Right atrium auricular region (tissue), 2 donors: ENCODE measurements at places on chromosomes 5 and 9. TPM values are rescaled to one million over a fixed set of nuclear protein-coding genes. Genes with fewer than 3 reads are reported as not detected.

GRCh38 chr5:166178411-166179080 is 2112.9 kb upstream of the WWC1 start:
- DNase-seq = no peak

- no peak for DNase-seq
Measured at GRCh38 chr5:57887851-57888621, 405.4 kb upstream of the ACTBL2 start.

DNA sequence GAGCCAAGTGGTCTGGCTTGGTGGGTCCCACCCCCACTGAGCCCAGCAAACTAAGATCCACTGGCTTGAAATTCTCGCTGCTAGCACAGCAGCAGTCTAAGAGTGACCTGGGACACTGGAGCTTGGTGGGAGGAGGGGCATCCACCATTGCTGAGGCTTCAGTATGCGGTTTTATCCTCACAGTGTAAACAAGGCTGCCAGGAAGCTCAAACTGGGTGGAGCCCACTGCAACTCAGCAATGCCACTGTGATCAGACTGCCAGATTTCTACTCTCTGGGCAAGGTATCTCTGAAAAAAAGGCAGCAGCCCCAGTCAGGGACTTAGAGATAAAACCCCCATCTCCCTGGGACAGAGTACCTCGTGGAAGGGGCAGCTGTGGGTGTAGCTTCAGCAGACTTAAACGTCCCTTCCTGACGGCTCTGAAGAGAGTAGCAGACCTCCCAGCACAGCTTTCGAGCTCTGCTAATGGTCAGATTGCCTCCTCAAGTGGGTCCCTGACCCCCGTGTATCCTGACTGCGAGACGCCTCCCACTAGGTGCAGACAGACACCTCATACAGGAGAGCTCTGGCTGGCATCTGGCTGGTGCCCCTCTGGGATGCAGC is 18.2 kb upstream of the STK32A start:
- no peak for DNase-seq

- no peak for DNase-seq
Measured at GRCh38 chr5:73242735-73243134, 69.7 kb downstream of the TMEM174 start.

GRCh38 chr9:78463750-78464149 is 166.8 kb downstream of the PSAT1 start:
- DNase-seq = no peak

GRCh38 chr5:15983392-15983791 is 196.2 kb downstream of the MARCHF11 start:
- no peak for DNase-seq

DNA sequence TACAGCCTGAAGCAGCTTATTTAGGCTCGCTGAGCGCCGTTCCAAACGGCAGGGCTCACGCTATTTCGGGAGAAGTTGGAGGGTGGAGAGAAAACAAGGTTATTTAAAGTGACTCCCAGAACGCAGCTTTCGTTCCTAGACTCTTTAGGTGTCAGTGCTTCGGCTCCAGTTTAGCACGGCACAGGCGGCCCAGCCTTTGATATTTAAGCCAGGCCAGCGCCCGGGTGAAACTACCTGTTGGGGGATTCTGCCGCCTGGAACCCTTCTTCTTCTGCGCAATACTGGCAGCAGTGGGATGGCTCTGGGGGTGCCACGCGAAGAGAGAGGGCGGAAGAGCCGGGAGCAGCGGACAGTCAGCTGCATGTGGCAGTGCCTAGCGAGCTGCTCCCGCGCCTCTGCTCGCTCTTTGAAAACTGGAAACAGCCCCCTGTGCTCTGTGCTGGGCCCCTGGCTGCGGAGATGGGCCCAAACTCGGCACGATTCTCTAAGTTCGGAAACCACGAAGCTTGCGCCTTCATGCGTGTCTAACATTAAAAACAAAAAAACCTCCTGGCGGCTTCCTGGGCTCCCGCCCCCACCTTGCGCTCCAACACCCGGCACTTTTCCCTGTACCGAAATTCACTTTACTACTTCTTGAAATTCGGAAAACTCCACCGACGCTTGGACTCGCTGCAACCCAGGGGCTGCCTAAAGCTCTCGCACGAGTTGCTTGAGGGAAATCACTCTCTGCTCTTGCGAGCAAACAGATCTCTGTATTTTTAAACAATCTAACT is 34.6 kb upstream of the NFIB start:
- no peak for DNase-seq

TBC1D2 gene
- 2.6 TPM for total RNA-seq

DOCK2 gene
- total RNA-seq = 3.7 TPM

DCTN4 gene
- total RNA-seq = 40.0 TPM

RNF183 gene
- not detected for total RNA-seq
